ENCODE measurements at places on chromosomes 16 and 17.

- DNase-seq, result no peak
These were observed 194.7 kb downstream of the SPECC1 start for GRCh38 chr17:20203761-20204263.

GRCh38 chr17:82846061-82846691 lies 6.4 kb upstream of the ZNF750 start:
- DNase-seq, result no peak

DNA sequence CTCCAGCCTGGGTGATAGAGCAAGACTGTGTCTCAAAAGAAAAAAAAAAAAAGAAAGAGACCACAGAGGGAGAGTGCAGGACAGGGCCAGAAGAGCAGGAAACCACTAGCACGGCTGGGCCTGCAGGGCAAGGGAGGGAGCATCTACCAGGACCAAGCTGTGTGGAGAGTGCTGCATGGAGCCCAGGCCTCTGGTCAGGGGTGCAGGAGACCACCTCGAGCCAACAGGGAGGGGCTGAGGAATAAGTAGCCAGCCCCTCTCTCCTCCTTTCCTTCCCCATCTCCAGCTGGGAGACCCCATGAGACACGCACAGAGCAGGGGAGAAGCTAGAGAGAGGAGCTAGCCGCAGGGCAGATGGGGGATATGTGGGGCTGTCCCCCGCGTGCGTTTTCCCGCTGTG lies 67.0 kb upstream of the DNAH17 start:
- DNase-seq, result no peak

DNA sequence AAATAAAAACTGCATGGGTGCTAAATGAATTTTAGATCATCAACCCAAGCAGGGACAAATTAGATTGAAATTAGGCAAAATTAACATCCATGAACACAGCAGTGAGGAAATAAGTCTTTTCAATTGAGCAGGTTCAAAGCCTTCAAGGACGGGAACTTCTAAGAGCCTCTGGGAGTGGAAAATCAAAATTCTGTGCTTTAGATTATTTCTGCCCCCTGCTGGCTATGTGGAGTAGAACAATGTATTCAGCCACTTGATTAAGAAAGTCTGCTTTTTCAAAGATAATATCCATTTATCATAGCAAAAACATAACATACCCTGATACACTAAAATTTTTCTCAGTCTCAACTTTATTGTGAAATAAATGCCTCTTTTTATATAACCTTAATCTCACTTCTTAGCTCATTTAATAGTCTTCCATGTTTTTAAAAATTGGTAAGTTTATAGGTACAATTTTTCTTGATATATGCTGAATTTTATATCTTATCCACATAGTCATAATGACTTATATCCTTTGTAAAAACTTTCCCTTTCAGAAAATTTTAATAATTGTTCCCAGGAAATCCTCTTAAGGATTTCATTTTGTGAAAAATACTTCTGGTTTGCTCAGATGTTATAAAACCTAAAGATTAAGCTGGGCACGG lies 28.1 kb upstream of the NOL11 start:
- no peak for DNase-seq

DNA sequence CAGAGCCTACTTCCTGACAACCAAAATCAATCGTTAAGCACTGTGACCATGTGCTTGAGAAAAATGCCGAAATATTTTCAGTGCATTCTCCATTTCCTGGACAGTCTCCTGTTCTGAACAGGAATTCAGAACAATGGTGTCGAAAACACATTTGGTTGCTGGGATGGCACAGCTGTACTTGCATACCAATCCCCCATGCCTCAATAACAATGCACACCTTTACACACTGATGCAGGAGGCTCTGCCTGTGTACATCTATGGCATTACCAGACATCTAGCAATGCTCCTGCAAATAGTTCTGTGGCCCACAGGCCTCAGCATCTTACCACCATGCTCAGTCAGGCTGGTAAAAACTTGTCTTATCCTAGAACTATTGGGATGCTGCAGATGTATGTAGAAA lies 6.2 kb downstream of the CHTF8 start:
- DNase-seq, result no peak

- DNase-seq, result no peak
These were observed 259.8 kb upstream of the MON1B start for GRCh38 chr16:76931186-76931585.

DNA sequence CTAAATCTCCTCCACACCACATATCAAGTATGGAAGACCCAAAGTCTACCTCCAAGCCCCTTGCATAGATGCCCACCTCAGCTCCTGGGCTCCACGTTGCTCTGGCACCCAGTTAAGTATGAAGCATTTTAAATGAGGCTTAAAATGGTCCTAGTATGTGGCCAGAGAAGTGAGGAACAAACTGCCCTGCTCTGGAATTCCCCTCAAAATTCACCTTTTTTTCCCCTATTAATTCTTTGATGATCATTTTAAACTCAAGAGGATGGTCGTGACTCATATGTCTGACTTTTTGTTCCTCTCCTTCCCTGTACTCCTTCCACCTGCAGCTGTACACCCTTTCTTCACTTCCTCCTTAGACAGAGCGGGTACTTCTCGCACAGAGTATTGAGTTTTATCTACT lies 234.5 kb upstream of the MYOCD start:
- no peak for DNase-seq

GRCh38 chr16:11560701-11561453 lies 25.8 kb downstream of the LITAF start:
- DNase-seq, result no peak

- no peak for DNase-seq
These were observed 3.6 kb downstream of the P2RX5 start for GRCh38 chr17:3692346-3692745.

DNA sequence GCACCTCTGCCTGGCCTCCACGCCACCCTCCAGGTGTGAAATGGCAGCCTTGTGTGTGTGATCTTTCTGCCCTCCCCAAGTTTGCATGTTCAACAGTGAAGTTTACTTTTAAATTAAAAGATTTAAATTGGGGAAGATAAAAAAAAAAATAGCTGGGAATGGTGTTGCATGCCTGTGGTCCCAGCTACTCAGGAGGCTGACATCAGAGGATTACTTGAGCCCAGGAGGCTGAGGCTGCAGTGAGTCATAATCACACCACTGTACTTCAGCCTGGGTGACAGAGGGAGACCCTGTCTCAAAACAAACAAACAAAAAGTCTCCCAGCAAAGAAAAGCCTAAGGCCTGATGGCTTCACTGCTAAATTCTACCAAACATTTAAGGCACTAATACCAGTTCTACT lies 35.4 kb upstream of the RNF43 start:
- no peak for DNase-seq

GRCh38 chr17:80603396-80603795 lies 58.8 kb downstream of the RPTOR start:
- DNase-seq, result no peak

DNA sequence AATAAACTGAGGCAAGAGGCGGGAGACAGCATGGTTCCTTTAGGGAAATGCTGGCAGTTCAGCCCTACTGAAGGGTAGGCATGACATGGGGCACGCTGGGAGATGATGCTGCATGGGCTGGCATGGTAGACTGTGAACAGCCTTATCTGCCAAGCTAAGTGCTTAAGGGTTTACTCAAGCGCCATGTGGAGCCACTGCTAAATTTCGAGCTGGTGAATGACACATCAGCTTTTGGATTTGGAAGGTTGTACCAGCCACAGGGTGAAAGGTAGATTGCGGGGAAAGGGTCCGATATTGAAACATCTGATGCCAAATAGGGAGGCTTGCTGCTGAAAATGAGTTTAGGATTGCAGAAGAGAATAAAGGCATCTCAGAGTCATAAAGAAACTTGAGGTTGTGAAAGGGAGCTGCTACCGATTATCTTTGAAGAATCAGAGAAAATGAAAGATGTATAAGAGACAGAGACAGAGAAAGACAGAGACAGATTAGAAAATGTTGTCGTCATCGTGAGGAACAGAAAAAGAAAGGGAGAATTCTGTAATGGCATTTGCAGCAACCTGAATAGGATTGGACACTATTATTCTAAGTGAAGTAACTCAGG lies 16.3 kb downstream of the PIK3R5 start:
- no peak for DNase-seq

DNA sequence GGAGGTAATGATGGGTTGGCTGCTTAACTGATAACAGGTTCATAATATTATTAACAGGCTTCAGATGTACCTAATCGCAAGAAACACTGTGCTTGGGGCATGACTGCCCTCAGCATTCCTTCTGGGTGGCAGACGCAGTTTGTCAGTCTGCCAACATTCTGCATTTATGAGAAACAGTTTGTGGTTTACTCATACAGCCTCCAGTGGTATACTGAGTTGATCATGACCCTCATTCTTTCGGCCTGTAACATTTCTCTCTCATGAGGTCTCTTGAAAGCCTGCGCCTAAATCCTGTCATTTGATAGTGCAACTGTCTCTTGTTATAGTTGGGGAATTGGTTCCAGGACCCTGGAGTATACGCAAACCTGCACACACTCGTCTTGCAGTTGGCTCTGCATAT lies 4.9 kb upstream of the RUSF1 start:
- no peak for DNase-seq

- DNase-seq, result no peak
These were observed 31.2 kb downstream of the SREBF1 start for GRCh38 chr17:17805575-17805974.

DNA sequence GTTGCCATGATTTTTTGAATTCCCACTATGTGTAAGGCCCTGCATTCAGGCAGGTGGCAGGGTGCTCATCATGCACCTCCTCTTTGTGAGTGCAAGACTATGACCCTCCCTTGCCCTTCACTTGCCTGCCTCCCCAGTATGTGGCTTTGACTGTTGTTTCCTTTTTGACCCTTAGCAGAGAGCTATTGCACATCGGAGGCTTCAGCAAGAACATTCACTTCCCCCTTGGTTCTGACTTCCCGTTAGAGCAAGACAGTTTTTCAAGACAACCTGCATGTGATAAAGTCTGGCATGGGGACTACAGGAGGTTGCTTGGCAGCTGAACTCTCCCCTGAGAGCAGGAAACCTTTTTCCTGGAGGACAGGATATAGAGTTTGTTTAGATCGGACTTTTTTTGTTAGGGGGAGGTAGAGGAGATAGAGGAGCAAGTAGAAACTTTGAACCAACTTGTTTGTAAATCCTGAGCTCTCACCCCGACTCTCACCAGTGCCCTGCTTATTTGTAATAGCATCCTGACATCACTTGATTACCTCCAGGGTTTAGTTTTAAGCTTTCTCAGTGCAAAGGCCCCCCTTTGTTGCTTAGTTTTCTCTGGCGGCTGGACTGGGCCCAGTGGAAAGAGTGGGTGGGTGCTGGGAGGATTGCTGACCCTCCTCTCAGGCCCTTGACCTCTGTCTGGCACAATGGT lies 34.3 kb downstream of the LIMD2 start:
- no peak for DNase-seq

GRCh38 chr16:13077816-13078215 lies 176.4 kb downstream of the SHISA9 start:
- DNase-seq, result no peak

GRCh38 chr16:73298562-73298961 lies 250.6 kb upstream of the ZFHX3 start:
- no peak for DNase-seq

DNA sequence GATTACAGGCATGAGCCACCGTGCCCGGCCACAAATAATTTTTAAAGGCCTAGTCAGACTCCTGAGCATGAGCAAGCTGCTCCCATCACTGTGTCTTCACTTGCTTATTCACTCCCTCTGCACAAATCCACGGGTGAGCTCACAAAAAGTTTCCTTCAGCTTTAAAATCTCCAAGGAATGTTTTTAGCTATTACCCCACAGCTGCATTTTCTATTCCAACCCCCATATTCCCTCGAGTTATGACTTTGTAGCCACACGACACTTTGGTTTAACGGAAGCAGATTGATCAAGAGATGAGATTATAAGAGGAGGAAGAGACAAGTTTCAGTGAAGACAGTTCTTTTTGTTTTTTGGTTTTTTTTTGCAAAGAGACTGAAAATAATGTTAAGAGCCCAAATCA lies 49.1 kb upstream of the SLC25A19 start:
- no peak for DNase-seq

Data from esophagus muscularis mucosa (tissue), 4 donors.